Globus pallidus (tissue), 1 donor: ENCODE measurements at places on chromosomes 1 and 21.
A peak's percentile ranks its signal among the peaks of the same experiment; 100 is the strongest.

- no peak for DNase-seq
Observed at GRCh38 chr1:114229368-114229767, 75.7 kb upstream of the SYT6 start.

- DNase-seq = no peak
Observed at GRCh38 chr1:223259462-223259861, 104.5 kb downstream of the SUSD4 start.

DNA sequence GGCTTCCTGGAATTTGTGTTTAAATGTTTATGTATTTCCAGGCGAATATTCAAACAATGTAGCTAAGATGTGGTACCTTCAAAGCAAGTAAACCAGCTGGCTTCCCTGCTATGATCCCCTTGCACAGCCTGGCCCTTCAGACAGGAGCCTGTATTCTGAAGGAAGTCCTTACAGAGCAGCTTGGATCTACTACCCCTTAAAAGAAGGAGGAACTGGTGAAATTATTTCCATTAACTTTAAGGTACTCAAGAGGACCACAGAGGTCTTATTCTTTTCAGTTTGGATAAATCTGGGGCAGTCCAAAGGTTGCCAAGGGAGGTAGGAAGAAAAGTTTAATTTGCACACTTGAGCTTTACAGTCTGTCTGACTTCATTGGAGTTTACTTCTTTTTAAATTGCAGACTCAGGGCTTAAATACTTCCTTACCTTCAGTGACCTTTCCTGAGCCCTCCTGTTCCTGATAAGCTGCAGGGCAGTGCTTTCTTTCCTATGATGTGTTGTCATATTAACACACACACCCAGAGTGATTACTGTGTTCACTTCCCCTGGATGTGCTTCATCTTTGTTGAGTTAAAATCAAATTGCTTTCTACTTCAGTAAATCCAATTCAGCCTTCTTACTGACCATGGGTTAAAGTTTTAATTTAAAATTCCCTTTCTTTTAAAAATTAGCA is 40.5 kb downstream of the DISC1 start:
- DNase-seq = no peak

DNA sequence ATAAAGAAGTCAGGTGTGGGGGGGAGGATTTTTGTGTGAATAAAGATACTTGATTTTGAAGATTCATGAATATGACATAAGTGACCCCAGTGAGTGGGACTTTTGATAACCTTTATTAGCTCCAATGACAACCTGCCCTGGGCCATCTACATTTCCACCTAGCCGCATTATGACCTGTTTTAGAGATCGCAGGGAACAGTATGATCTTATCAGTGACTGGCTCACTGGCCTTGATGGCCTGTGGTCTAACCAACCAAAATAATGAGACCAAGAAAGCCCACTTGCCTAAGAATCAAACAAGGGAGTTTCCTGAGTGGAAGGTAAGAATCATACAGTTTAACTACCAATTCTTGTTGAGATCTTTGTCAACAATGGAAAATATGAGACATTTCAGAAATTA is 1.8 kb downstream of the ELAPOR1 start:
- no peak for DNase-seq

- DNase-seq = peak; percentile 55
Observed at GRCh38 chr1:185317886-185318310, 855 bp upstream of the IVNS1ABP start.

DNA sequence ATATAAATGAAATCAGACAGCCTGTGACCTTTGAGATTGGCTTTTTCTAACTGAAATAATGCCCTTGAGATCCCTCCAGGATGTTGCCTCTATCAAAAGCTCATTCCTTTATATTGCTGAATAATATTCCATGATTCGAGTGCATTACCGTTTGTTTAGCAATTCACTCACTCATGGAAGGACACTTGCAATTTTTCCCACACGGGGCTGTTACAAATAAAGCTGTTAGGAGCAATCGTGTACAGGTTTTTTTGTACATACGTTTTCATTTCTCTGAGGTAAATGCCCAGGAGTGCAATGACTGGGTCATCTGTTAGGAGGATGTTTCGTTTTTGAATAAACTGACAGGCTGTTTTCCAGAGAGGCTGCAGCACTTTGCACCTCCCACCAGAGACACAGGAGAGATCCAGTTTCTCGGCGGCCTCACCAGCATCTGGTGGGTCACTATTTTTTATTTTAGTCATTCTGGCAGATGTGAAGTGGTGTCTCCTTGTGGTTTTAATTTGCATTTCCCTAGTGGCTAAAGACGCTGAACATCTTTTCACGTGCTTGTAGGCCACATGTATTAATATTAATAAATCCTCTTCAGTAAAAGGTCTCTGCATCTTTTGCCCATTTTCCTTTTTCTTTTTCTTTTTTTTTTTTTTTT is 11.0 kb downstream of the PRDM15 start:
- no peak for DNase-seq
